H4 (cell line): ENCODE measurements at places on chromosomes 4 and X. TPM values are rescaled to one million over a fixed set of nuclear protein-coding genes. Genes with fewer than 3 reads are reported as not detected.

GRCh38 chr4:6988016-6988715, 55.0 kb upstream of the TADA2B start:
- no peak for DNase-seq

TLR1 gene
- 0.84 and 4.2 TPM in 2 replicates for total RNA-seq

MAGEE2 gene
- not detected in 2 replicates for total RNA-seq

PSAPL1 gene
- not detected in 2 replicates for total RNA-seq

- DNase-seq: no peak
These were observed 114.2 kb downstream of the FGF16 start for GRCh38 chrX:77561372-77561771.

PWWP3B gene
- total RNA-seq: 7.7 and 7.9 TPM in 2 replicates

INTU gene
- 0.37 and 2.2 TPM in 2 replicates for total RNA-seq

FAM149A gene
- total RNA-seq: 1.4 and 2.2 TPM in 2 replicates

GRCh38 chr4:147582386-147583060, 34.7 kb upstream of the TMEM184C start:
- no peak for DNase-seq

FREM3 gene
- not detected in 2 replicates for total RNA-seq

DNA sequence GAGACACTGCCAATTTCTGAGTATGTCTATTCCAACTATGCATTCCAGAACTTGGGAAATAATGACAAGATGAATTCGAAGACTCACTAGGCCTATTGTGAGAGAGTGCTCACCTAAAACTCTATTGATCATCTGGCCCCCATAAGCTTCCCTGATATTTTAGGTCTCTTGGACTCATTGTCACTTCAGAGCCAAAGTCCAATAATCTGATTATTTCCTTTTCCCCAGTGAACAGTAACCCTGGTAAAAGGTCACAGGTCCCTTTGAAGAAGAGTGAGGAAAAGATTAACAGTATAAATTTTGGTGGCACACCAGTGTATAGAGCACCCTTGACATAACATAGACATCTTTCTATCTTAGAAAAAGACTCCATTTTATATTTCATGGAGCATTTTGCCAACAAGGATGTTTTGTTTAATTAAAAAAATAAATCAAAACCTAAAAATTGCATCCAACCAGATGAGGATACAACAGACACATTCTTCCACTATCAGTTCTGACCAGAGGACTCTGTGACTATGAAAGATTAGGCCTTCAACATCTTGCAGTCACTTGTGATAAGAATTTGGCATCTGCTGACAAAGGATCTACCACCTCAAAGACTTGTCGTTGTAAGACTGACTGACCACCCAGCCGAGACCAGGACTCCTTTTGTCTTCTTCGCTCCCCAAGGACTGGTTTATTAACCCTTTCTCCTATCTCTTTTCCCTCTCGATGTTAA, 191.9 kb downstream of the MAB21L2 start:
- no peak for DNase-seq

DNA sequence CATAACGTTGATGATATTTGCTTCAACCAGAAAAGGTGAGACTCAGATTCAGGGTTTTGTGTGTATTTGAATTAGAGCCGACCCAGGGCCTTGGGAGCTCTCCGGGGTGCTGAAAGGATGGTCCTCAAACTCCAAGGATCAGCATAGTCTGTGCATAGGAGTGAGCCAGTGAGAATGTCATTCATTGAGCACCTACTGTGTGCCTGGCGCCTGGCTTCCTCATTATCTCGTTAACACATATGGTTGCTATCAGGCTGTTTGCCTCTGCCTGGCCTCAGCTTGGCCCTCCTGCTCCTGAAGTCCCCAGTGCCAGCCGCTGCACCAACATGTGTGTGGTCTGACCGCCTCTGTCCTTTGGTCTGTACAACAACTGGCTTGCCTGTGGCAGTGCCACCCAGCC, 25.1 kb upstream of the JAKMIP1 start:
- no peak for DNase-seq

SPANXN4 gene
- not detected in 2 replicates for total RNA-seq

ZNF185 gene
- 0.37 and 0.62 TPM in 2 replicates for total RNA-seq

- no peak for DNase-seq
These were observed at the start of gene BEND4 for GRCh38 chr4:42152507-42153504. Gene BEND4, minus strand, starts transcription at chr4:42152655. Its CDS starts 512 bp downstream, at chr4:42152143.

DNA sequence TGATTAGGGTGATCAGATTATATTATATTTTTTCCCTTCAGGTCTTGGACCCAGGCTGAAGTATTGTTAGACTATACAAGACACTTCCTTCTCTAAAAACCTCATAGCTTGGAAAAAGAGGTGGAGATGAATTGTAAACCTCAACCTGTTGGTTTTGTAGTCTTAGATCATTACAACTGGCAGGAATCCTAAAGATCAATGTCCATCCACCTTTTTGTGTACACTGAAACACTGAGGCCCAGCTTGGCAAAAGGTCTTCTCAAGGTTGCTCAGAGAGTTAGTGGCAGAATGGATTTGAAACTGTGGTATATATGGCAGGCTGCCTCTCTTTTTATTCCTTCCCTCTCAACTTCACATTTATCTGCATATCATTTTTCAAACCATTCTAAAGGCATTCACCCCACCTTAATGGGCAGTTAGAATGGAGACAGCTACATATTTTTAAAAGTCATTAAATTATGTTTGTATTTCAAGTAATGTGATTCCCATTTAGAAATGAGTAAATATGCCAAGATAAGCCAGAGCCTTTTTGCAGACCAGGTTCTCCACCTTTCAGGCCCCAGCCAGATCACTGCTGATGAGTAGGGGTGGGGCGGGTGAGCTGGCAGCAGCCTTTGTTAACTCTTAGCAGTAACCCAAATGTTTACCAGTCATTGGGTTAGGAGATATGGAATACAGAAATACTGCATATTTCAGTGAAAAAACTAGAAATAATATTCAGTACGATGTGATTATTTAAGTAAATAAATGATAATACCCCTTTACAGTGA, 243.2 kb upstream of the F9 start:
- DNase-seq: no peak

DNA sequence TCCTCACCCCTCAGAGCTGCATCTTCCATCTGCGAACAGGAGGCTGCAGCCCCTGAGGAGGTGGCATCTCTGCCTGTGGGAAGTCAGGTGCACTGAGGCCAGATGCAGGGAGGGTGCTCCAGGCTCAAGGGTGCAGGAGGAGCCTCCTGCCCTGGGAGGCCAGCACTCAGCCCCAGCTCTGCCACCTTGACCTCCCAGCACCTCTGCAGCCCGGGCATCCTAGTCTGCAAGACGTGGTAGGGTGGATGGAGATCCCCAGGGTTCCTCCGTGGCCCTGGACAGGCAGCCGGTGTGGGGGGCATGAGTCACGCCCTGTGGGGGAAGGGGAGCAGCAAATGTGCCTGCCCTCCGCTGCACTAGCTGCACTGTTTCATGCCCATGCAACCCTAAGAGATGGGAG, 64.7 kb downstream of the TRMT44 start:
- no peak for DNase-seq

- no peak for DNase-seq
These were observed 752.3 kb upstream of the NDST4 start for GRCh38 chr4:115865736-115866135.

PDCL2 gene
- not detected in 2 replicates for total RNA-seq

DNA sequence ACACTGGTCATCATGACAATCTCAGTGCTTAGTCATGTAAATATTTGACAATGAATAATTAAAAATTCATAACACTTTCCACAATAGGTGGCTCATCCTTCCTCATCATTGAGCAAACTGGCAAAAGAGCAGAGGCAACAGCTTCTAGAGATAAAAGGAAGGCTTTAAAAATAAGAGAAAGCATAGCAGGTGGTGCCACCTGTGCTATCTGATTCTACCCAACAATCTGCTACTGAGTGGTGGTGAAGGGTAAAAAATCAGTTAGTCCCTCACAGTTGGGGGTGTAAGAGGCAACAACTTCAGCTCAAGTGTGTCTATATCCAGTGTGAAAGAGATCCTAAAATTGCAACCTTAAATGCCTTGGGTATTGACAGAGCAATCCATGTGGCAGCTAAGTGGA, 280.1 kb upstream of the PPARGC1A start:
- DNase-seq: no peak

DNA sequence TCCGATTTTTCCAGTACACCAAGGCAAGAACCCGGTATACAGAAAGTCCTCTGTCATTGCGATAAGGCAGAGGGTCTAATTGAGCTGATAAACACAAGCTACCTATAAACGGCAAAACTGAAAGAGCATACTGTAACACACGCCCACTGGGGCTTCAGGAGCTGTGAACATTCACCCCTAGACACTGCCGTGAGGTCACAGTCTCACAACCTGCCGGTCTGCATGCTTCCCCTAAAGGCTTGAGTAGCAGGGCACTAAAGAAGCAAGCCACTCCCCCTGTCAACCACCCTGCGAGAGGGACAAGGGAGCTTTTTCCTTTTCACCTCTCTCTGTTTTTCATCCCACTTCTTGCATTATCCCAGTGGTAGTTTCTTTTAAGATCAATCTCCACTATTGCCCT, 22.4 kb upstream of the F9 start:
- no peak for DNase-seq
